Sciatic nerve (tissue), 2 donors: ENCODE measurements at places on chromosomes 7 and 10.

DNA sequence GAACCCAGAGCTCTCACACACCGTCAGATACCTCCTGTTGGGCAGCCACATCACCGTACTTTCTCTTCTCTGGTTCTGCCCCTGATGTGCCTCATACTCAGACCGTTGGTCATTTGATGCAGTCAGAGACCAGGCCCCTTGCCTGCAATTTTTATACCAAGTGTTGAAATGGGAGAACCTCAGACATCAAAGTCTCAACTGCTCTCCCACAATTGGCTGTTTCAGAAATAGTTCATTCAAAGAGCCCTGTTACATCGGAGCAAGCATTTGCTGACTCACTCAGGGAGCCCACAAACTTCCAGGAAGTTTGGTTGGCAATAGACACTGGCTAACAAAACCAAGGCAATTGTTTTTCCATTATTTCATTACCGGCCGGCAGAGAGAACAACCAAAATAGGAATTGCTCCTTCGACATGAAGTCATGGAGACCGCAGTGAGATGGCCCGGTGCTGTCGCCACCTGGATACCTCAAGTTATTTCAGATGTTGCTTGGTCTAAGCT is 33.5 kb upstream of the ADAM12 start:
- DNase-seq: no peak

GRCh38 chr10:110284262-110284661 is 20.5 kb downstream of the SMNDC1 start:
- DNase-seq: no peak

DNA sequence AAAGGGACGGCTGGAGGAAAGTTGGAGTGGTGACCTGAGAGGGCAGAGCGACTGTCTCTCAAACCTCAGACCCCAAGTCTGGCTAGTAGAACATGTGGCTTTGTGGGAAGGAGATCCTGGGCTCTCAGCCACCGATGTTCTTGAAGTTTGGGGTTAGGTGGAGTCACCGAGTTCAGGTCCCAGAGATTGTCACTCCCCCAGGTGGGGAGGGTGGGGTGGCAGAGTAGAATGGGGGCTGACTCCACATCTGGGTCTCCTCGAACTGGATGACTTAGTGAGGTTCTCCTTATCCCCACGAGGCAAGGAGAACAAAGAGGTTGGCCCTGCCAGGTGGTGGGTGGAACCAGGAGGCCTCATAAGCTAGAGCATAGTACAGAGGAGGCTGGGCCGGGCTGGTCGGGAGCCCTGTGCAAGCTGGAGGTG is 14.7 kb upstream of the PNLIPRP2 start:
- DNase-seq: no peak

- DNase-seq: no peak
These were observed 259.7 kb upstream of the PITRM1 start for GRCh38 chr10:3432081-3432825.

DNA sequence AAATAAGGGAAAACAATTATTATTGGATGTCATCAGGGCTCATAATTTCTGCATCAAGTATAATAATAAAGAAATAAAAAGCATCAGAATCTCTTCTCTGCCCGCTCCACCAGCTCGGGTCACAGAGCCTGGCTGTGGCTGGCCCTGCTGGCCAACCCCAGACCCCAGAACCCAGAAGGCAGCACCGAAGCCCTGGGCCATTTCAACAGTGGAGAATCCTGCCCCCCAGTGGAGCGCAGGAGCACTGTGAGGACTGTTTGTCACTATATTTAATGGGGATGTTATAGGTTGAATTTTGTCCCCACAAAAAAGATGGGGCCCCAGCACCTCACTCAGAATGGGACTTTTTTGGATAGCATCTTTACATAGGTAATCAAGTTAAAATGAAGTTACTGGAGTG is 27.3 kb downstream of the DENND11 start:
- DNase-seq: no peak

- no peak for DNase-seq
These were observed 73.6 kb downstream of the CCSER2 start for GRCh38 chr10:84401854-84402611.

DNA sequence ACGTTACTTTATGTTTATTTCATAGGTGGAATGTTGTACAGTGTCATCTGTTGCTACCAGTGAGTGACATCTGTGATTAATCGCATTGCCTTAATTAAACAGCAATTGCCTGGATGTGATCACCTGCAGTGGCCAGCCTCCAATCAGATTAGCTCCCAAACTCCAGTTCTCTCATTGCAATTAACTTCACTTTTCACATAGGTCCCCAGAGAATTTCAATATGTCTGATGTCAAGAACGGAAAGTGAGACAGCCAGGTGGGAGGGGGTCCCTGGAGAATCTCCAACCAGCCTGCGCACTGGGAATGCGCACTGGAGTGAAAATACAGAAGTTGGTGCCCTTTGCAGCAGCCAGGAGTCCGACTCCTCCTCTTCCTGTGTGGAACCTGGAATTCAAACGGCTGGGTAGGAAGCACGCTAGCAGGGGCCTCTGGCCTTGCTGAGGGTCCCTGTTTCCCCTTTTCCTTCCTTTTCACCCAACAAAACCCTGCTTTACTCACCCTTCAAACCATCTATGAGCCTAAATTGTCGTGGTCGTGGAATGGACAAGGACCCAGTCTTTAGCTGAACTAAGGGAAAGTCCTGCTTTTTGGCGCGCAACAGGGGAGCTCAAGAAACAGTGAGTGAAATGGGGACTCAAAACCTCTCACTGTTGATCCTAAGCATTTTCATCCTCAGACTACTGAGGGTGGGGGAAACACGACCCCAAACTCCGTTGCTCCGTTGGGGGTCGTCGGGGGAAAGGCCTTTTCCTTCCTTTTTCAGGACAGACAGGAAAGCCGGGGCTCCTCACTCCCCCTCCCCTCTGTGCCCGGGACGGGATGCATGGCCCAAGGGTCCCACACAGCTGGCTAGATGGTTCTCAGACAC is 1355.5 kb upstream of the LRRTM3 start:
- no peak for DNase-seq

DNA sequence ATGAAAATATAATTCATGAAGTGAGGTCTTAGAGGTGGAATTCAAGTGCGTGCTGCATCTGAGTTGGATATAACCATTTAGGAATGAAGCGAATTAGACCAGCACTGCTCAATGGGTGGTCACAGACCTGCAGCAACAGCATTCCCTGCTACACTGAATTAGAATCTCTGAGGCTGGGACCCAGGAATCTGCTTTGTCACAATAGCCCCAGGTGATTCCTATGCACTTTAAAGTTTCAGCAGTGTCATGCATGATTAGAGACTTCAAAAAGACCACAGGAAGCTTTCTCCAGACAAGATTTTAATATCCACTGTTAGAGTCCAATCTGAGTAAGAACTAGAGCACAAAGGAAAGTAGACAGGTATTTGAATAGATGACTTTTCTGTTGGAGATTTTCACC is 352.8 kb upstream of the VSTM2A start:
- no peak for DNase-seq

- no peak for DNase-seq
These were observed 108.7 kb downstream of the NRBF2 start for GRCh38 chr10:63241841-63242281.

- DNase-seq: no peak
These were observed 610.0 kb downstream of the KCNMA1 start for GRCh38 chr10:77027576-77027975.

GRCh38 chr7:84389242-84389641 is 194.7 kb upstream of the SEMA3A start:
- DNase-seq: no peak

DNA sequence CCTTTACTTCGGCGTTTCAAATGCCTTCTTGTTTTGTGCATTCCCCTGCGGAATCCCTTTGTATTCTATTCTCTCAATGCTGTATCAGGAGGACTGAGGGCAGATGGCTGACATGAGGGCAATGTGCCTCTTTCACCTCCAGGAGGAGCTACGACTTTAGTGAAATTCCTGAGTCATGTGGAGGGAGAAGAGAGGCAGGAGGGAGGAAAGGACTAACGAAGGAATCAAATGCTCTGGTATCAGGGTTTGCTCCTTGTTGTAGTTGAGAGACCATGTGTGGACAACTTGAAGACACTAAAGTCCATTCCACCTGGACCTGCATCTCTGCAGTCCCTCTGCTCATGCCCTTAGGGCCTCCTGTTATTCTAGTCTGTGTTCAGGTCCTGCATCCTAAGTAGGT is 40.2 kb upstream of the PRSS58 start:
- DNase-seq: no peak
